ENCODE measurements at places on chromosomes 2 and 18.

- DNase-seq: no peak
These were observed 127.8 kb downstream of the CERS6 start for GRCh38 chr2:168583710-168584521.

DNA sequence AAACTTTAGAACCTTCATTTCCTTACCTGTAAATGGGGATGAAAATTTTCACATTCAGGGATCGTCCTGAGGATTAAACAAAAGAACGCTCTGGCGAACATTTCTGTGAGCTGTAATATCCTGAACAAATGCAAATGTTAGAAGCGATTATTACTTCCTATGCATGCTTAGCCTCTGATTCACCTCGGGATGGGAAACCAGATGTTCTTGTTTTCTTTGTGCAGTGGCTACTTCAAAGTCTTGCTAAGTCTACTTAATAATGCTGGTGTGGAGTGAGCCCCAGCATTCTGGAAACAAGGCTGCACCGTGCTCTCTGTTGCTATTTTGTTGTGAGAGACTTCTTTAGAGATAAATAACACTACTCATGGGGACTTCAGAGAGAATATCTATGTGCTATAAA is 119.1 kb upstream of the PELI1 start:
- DNase-seq: no peak

GRCh38 chr2:75428060-75428459 is 132.7 kb downstream of the EVA1A start:
- no peak for DNase-seq

- no peak for DNase-seq
These were observed 145.0 kb downstream of the DAW1 start for GRCh38 chr2:228016402-228016801.

- no peak for DNase-seq
These were observed 255.1 kb upstream of the LINC00305 start for GRCh38 chr18:64403784-64404503.

- DNase-seq: no peak
These were observed 41.5 kb upstream of the EPC2 start for GRCh38 chr2:148602885-148603561.

- DNase-seq: no peak
These were observed 15.6 kb upstream of the INO80C start for GRCh38 chr18:35513181-35513936.

DNA sequence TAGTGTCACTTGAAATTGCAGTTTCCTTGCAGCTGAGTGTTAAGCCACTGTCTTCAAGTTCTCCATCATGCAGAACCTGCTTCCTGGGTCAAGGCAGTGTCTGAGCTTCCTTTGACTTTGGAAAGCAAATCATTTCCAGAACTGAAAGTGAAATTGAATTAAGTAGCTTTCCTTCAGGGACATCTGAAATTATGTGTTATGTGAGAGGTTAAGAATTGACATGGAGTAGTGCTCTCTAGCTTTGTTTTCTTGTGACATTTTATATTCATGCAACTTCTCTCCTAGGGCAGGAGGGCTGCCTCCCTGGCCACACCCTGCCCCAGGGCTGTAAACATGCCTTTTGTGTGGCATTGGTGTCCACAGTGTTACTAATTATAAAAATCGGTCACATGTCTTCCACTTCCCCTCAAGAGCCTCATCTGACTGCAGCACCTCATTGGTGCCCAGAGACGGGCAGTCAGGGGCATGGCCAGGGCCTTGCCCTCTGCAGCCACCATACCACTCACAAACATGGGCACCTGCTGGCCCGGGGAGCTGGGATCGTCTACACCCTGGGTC is 14.4 kb downstream of the RAB12 start:
- no peak for DNase-seq

GRCh38 chr18:23950644-23951043 is 63.9 kb upstream of the TTC39C start:
- DNase-seq: no peak

- DNase-seq: no peak
These were observed 4.7 kb upstream of the NPC1 start for GRCh38 chr18:23591011-23591410.

- no peak for DNase-seq
These were observed 303.5 kb downstream of the CDCA7 start for GRCh38 chr2:173657996-173658717.

DNA sequence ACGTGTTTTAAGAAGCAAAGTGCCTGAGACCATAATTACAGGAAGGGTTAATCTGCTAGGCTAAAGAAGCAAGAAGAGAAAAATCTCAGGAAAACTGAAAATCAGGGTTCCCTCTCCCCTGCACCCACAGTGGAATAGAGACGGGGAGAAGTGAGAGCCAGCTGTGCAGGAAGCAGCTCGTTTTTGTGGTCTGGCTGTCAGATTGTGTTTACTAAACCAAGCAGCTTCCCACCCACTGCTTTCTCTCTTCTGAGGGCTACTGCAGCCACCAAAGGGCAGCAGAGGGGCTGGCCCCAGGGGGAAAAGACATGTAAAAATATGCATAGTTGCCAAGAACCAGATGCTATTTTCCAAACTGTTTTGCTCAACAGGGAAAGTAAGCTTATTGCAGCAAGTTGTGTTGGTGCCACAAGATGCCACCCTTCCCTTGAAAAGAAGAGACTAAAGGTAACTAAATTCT is 72.6 kb upstream of the THUMPD2 start:
- DNase-seq: no peak

DNA sequence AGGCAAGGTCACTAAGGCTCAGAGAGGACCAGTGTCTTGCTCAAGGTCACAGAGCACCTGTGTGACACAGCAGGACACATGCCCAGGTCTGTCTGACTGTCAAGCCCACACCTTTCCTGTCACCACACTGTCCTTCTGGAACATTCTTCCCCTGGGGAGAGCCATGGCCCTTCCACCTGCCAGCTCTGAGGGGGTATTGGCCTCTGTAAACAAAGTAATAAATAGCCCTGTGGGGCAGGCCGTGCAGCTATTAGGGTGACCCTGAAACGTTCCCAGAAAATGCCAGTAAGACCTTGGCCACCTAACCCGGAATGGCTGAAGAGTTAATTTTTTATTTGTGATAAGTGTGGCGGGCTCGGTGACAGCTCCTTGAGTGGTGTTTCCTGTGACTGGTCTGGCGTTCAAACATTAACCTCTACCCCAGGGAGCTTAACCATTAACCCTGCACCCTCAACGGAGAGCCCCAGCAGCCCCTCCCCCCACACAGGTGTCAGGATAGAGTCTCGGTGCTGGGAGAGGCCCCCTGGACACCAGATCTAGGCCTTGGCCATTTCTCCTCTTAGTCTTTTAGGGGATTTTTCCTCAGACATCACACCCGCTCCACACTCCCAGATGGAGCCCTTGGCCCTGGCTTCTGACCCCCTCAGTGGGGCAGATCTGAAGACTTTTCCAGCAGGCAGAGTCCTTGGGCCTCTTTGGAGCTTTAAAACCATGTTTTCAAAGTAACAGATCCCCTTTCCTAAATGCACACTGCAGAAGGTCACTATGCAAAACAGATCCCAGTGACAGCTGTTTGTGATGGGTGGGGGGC is 36.6 kb downstream of the SCTR start:
- DNase-seq: no peak

GRCh38 chr18:28514699-28515098 is 337.8 kb upstream of the CDH2 start:
- no peak for DNase-seq

DNA sequence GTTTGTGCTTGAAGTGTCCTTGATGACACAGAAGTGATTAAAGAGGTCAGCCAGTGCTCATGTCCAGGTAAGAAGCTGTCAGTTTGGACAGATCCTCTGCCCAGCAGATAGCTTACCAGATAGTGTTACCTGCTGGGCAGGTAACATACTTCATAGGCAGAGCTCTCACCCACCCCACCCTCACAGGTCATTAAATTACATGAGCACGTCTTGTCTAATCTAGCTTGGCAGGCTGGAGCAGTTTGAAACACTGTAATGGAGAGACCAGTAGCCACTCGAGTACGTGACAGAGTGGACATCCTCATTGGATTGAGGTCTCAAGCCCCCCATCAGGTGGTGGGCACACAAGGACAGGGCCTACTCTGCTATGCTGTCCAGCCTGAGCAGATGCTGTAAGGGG is 27.1 kb downstream of the TTC32 start:
- no peak for DNase-seq

DNA sequence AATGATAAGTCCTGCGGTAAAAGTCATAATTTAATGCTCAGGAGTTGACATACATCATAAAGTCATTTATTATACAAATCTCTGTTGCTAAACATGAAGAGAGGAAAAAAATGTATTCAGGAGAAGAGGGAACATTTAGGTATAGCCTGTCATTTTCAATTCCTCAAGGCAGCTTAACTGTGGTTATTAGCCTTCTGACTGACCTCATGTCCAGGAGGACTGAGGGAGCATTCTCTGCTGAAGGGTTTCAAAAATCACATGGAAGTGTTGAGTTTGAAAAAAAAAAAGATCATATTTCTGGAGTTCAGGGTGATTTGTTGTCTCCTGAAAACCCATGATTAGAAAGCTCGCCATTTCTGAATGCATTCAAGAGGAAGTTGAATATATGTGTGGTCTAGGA is 1371.1 kb upstream of the LRRTM1 start:
- DNase-seq: no peak

- no peak for DNase-seq
These were observed 25.2 kb upstream of the TAF1B start for GRCh38 chr2:9818097-9818496.

- no peak for DNase-seq
These were observed 161.9 kb upstream of the SKOR2 start for GRCh38 chr18:47413327-47413726.

- no peak for DNase-seq
These were observed 69.6 kb upstream of the CREB1 start for GRCh38 chr2:207459990-207460757.

GRCh38 chr2:164558450-164558849 is 62.8 kb downstream of the GRB14 start:
- no peak for DNase-seq

DNA sequence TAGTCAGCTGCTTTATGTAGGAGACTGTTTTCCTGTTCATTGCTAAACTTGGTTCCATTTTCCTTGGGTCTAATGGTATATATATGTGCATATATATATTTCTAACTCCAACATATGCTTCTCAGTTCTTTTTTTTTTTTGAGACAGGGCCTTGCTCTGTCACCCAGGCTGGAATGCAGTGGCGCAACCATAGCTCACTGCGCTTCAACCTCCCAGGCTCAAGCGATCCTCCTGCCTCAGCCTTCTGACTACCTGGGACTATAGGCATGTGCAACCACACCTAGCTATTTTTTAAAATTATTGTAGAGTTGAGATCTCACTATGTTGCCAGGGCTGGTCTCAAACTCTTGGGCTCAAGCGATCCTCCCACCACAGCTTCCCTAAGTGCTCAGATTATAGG is 22.1 kb downstream of the STPG4 start:
- no peak for DNase-seq

DNA sequence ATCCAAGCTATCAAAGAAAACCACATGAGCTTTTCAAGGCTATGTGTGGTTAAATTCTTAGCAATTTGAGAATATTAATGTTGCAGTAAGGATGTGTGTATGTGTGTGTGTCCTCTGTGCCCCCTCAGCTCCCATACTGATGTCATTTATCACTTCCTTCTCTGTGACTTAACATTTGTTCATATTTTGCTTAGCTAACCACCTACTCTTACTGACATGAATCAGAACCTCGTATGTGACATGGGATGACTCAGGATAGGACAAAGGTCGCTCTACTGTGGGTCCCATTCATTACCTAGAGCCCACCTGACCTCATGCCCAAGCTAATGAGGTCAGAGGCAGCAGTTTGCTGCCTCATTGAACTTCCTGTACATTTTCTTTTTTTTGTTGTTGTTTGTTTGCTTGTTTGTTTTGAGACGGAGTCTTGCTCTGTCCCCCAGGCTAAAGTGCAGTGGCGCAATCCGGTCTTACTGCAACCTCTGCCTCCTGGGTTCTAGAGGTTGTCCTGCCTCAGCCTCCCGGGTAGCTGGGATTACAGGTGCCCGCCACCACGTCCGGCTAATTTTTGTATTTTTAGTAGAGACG is 36.3 kb downstream of the MOGAT1 start:
- no peak for DNase-seq

- no peak for DNase-seq
These were observed 259.8 kb upstream of the ATP5MC3 start for GRCh38 chr2:175441181-175441761.

GRCh38 chr2:194004590-194005206 is 1652.3 kb upstream of the SLC39A10 start:
- DNase-seq: no peak

- DNase-seq: no peak
These were observed 333.2 kb downstream of the SOX11 start for GRCh38 chr2:6025391-6025790.

- no peak for DNase-seq
These were observed 206.1 kb downstream of the ZNF407 start for GRCh38 chr18:74803769-74804168.

DNA sequence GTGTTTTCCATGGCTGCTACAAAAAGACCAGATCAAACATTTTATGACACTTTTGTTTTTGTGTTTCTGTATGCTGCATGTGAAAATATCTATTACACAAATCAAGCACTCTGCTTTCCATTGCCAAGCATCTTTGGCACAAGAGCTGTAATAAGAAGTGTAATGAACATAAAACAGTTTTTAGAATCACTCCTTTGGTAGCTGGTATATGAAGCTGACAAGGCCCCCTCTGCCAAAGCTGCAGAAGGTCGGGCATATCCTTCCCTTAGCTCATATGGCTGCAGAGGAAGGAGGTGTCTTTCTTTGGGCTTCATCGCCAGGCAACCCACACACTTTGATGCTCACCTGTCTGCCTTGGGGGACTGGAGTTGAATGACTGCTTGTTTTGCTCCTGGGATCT is 175.4 kb downstream of the TMEM247 start:
- DNase-seq: no peak

DNA sequence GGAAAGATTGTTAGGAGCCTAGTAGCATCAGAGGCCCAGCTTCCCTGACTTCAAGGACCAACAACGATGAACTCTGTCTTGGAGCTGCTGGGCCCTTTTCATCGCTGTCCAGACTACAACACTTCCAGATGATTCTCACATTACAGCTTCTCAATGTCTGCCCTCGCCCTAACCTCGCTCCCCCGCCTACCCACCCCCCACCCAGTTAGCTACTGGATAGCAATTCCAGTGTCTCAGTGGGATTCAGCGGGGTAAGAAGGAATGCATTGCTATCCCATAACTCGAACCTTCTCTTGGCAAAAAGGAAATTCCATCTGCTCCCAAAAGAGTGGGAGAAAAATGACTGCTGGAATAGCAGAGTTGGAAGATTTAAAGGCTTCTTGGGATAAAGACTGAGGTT is 65.0 kb downstream of the RPL37A start:
- no peak for DNase-seq

- no peak for DNase-seq
These were observed 61.0 kb upstream of the SLC25A52 start for GRCh38 chr18:31821545-31822171.

- DNase-seq: no peak
These were observed 79.0 kb downstream of the TLK1 start for GRCh38 chr2:171081649-171082111.

Data from activated CD4-positive, CD25-positive, alpha-beta regulatory T cell treated with anti-CD3 and anti-CD28 coated beads, Interleukin-2, amount 50 U/mL, for 16 hours (primary cell).